Stimulated activated CD8-positive, alpha-beta memory T cell treated with anti-CD3 and anti-CD28 coated beads, Interleukin-7, amount 100 ng/mL, for 1 hour (primary cell): ENCODE measurements at places on chromosomes 1 and 21.

GRCh38 chr1:26066160-26066559 lies 1.3 kb downstream of the TRIM63 start:
- DNase-seq = no peak

- no peak for DNase-seq
Measured at GRCh38 chr1:40301066-40301465, 16.0 kb downstream of the COL9A2 start.

- DNase-seq = no peak
Measured at GRCh38 chr1:30652152-30652841, 71.1 kb downstream of the MATN1 start.

DNA sequence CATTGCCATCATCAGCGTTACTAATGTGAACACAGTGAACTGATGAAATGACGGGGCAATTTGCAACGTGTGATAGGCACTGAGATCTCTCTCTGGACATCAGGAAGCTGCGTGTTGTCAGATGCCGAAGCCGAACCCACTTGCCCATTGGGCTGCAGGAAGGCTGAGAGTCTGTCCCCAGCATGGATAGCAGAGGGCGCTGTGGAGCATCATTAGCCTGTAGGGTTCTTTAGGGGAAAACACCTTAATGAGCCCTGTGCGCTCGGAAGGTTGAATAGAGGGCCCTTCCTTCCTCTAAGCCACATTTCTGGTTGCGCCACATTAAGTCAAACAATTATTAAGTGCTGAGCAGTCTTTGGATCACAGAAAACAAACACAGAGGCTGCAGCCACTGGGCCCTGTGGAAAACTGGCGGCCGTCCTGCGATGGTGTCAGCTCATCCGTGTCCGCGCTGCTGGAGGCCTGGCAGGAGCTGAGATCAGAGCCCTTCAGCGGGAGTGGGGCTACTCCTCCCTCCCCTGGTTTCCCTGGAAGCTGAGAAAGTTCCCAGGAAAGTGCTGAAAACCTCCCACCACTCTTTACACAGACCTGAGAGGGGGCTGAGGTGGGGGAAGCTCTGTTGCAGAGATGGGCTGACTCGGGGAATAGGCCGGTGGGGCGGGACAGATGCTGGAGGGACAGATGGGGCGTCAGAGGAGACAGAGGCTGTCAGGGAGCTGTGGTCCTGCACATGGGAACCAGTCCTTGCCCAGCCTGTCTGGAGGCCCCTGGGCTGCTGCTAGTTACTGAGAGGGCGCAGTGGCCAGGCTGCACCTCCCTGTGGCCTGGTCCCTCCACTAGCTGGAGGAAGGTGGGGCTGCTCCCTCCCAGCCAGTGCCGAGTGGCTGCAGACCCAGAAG lies 12.7 kb downstream of the TFF2 start:
- DNase-seq = peak; percentile 51

DNA sequence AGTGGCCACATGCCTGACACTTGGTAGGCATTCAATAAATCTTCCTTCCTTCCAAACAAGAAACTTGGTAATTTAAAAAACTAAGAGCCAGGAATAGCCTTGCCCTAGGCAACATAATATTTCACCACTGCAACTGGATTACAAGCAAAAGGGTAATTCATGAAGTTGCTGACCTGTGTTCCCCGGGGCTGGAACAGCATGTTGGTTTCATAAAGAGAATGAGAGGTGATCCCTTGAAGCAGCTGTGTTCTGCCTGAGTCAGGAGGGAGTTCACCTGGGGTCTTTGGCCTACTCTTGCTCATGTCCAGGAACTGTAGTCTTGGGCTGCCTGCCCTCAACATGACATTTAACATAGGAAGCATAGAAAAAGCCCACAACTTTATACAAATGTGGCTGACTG lies 329.0 kb upstream of the DAB1 start:
- DNase-seq = no peak

GRCh38 chr1:176880955-176881595 lies 283.4 kb downstream of the ASTN1 start:
- no peak for DNase-seq

GRCh38 chr1:199084293-199084692 lies 445.5 kb downstream of the PTPRC start:
- no peak for DNase-seq

GRCh38 chr1:117077267-117077666 lies 17.1 kb downstream of the TTF2 start:
- no peak for DNase-seq

GRCh38 chr1:7615138-7615537 lies 156.0 kb upstream of the VAMP3 start:
- DNase-seq = no peak

GRCh38 chr1:64598100-64598571 lies 128.2 kb downstream of the CACHD1 start:
- DNase-seq = no peak

GRCh38 chr1:30872033-30872947 lies 36.3 kb downstream of the SDC3 start:
- no peak for DNase-seq

DNA sequence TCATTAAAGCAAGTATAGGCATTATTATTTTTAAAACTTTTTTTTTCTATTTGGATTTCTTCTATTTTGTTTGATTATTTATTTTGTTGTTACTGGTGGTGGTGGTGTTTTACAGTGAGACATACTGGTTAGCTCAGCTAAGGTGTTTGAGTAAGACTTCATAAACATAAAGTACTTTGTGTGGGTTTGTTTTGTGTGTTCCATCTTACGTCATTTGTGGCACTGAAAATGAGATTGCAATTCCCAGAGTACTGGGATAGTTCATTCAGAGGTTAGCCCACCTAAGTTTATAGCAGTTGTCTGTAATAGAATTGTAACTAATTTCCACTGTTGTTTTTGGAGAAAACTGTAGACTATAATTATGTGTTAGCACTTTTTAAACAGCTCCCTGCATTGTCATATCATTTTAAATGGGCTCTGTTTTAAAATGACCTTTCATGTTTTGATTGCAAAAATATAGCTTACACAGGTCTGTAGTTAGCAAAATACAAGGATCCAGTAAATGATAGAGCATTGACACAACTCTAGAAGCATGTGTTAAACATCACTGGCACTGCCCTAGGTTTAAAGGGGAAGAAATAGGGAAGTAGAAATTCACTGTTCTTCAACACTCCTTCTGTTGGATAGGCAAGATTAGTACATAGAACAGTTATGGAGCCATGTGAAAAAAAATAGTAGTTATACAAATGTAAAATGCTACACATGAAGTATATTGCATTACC lies 171.7 kb downstream of the NFIA start:
- no peak for DNase-seq

- no peak for DNase-seq
Measured at GRCh38 chr21:42257091-42257765, 38.3 kb downstream of the ABCG1 start.

DNA sequence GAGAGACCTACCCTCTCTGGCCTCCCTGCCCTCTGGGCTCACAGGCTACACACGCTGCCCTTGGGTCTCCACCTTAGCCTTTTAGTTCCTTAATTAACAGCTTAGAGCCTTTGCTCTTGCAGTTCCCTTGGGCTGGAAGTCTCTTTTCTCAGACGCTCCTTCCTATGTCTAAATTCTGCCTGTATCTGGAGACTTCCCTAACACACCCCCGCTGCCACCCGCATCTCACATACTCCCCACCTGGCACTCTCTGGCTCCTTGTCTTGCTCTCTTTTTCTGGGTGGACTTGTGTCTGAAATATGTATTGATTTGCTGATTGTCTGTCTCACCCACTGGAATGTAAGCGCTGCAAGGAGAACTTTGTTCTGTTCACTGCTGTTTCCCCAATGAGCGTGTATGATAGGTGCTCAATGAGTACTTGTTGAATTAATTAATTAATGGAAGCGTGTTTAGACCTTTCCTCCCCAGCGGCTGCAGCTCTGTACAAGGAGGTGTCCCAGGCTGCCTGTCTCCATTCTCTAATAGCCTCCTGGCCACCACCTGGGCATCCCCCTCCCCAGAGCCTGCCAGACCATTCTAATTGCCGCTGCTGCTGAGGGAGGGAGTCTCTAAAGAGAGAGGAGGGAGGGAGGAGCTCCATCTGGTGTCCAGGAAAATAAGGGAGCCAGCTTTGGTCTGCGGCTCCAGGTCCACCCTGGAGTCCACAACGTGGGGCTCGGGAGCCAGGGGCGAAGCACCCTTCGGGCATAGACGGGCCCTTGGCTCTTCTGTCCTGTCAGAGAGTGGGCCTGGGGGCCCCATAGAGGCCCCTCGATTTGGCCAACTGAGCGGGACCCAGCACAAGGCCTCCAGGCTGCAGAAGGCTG lies 95.4 kb downstream of the RNF220 start:
- no peak for DNase-seq

GRCh38 chr1:233916706-233917105 lies 12.2 kb downstream of the SLC35F3 start:
- DNase-seq = no peak

DNA sequence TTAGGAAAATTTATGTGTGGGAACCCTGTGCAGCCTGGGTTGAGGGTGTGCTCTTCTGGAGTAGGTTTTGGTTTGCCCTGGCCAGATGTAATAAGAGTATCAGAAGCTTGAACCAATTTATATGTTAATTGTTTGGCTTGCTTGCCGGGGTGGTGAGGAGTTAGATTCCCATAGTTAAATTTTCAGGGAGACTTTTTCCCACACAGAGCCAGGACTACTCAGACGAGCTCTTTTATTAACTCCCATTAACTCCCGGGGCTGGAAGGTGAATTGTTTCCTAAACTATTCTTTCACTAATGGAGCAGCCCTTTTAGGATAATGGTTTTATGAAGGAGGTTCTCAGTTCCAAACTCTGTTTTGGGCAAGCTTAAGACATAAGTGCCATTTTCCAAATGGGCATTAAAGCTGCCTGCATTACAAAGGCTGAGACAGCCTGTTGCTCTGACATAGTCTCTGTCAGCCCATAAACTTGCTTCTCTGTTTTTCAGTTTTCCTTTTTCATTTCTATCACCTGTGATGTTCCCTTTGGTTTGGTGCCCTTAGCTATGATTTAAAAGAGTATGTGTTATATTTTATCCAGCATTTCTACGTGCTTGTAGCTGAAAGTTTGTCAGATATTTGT lies 18.0 kb upstream of the RAB3GAP2 start:
- DNase-seq = no peak

GRCh38 chr1:246350745-246351144 lies 156.3 kb downstream of the SMYD3 start:
- no peak for DNase-seq

DNA sequence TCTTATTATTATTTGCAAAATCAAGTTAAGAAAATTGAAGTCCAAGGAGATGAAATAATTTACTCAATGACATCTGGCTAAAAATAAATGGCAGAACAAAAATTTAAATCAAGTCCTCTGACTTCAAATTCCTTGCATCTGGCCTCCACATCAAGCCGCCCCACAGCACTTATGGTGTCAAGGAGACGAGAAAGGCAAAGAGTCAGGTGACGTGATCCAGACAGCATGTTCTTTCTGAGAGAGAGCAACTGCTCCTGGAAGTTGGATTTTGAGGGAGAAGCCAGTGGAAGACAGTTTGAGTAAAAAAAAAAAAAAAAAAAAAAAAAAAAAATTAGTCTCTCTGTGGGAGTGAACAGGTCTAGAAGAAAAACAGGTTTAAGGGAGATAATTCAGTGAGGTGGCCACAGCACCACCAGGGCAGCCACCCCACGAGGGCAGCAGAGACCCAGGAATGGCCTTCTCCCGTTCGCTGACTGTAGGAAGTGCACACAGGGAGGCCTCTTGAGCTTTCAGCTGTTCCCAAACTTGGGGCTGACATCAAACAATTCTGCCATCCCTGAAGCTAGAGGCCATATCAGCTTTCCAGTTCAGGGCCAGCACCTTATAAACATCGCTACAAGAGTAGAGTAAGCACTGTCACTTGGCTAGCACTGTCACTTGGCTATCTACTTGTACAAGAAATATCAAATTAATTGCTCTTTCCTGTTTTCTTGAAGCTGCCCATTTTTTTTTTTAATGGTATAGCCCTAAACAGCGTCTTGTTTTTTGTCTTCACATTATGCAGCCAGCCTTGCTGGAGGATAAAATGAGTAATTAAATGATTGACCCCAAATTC lies 7.8 kb downstream of the C1orf162 start:
- DNase-seq = peak; percentile 46

DNA sequence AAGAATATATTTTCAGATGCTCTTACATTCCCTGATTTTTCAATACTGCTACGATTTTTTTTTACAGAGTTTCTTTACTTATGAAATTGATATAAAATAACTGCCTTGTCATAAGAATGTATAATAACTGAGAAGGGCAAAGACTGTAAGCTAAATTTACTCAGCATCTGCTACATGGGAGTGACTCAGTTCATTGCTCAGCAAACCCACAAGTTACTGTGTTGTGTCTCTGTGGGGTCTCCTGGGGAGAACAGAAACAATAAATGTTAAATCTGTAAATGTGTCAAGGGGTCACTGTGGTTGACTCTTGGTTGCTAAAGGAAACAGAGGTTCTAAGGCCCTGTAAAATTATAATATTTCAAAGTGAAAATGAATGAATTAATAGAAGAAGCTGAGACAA lies 210.3 kb upstream of the CACYBP start:
- no peak for DNase-seq

DNA sequence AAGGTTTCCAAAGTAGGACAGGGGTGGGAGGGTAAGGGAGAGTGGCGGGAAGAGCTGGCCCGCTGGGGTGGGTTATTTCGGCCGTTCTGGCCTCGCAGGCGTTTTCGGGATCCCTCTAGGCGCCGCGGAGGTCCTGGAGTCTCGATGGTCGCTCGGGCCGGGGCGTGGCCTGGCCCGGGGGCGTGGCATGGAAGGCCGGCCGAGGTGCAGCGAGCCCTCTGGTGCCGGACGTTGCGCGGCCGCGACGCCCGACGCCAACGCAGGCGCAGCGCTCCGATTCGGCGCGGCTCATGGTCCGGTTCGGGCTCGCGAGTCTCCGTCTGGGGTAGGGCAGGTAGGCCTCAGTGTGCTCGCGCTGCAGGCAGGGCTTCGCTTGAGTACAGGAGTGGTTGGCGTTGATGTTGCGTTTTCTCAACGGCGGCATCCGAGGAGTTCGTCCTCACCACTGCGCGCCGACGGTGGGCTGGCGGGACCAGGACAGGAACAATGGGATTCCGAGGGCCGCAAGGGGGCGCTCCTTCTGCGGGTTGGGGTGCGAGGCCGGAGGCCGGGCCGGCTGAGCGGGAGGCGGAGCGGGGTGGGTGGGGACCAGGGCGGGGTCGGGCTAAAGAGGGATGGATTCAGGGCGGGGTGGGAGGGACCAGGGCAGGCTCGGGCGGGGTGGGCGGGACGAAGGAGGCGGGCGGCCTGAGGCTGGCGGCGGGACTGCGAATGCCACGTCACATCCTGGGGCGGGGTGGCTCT lies at the start of gene PGBD2:
Gene PGBD2 (plus strand): TSS at position 227 of the 744 bp plus-strand sequence. CDS start 7,628 bp downstream, outside the sequence.
- DNase-seq = peak; percentile 96

DNA sequence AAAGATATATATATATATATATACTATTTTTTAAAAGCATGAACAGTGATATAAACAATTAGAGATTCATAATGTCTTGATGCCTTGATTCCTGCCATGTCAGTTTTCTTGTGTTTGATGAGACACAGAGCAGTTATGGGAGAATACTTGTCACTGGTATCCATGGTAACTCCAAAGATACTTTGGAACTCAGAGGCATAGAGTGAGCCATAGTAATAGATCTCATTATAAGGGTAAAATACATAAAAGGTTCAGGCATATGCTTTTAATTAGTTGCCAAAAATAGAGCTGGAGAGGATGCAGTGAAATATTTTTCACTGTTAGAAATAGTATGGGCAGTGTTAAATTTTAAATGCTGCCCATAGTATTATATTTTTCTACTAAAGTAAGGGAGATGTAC lies 134.1 kb downstream of the SYT14 start:
- no peak for DNase-seq

- no peak for DNase-seq
Measured at GRCh38 chr1:37795340-37796125, 1.9 kb downstream of the MANEAL start.

- no peak for DNase-seq
Measured at GRCh38 chr1:30106125-30106524, 617.3 kb downstream of the MATN1 start.
